IMR-90 (cell line): ENCODE measurements at places on chromosomes 3 and 15. TPM values are rescaled to one million over a fixed set of nuclear protein-coding genes. Genes with fewer than 3 reads are reported as not detected.

Gene TRPM1
- total RNA-seq, result 0.28 TPM in 1 of 2 replicates, not detected in the other

Gene ROPN1
- 0.18 TPM in 1 of 2 replicates, not detected in the other for total RNA-seq

Gene ARF4
- 172 and 290 TPM in 2 replicates for total RNA-seq

Gene CADPS
- not detected in 2 replicates for total RNA-seq

Gene FANCD2OS
- not detected in 2 replicates for total RNA-seq

Gene CPN2
- not detected in 2 replicates for total RNA-seq

- peak; percentile 61 for DNase-seq
Observed at GRCh38 chr15:73650416-73651126, 17.4 kb upstream of the NPTN start.

DNA sequence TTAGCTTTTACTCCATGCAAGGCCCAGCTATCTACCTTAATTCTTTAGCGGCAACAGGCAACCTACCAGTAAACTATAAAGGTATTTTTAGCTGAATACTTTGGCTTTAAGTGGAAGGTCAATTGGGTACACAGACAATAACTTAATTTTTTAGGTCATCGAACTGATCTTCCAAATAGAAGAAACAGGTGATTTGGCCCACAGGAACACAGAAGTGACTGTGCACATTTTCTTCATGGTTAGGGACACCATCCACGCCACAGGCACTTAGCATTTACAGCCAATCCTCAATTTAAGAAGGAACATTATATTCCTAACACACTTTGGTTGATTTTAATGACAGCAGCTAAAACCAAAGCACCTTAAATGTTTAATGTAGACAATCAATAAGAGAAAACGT, 1.9 kb downstream of the ARPP19 start:
- DNase-seq, result no peak

DNA sequence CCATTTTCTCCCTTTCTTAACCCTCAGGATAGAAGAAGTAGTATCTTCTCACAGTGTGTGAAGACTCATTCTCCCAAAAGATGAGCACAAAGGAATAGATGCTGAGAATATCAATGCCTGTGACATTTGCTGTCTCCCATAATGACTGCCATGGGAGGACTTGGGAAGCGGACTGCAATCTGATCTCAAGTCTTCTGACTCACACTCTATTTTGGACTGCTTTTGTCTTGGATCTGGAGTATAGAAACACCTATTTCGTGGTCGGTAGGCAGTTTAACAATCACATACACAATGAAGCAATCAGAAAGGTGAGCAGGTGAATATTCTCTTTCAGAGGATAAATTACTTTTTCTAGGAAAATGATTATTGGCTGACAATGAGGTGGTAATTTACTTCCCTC, 852.0 kb downstream of the FHIT start:
- no peak for DNase-seq

- peak; percentile 21 for DNase-seq
Observed at GRCh38 chr3:107845380-107846278, 245.2 kb downstream of the CD47 start.

DNA sequence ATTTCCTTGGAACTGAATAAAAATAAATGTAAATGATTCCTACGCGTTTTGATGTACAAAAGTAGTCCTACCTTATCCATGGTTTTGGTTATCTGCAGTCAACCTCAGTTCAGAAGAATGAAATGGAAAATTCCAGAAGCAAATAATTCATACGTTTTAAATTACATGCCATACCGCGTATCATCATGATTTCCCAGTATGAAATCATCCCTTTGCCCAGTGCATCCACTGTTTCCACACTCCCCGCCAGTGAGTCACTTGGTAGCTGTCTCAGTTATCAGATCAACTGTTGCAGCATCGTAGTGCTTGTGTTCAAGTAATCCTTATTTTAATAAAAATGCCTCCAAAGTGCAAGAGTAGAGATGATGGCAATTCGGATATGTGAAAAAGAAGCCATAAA, 9.1 kb upstream of the MFSD1 start:
- peak; percentile 95 for DNase-seq

DNA sequence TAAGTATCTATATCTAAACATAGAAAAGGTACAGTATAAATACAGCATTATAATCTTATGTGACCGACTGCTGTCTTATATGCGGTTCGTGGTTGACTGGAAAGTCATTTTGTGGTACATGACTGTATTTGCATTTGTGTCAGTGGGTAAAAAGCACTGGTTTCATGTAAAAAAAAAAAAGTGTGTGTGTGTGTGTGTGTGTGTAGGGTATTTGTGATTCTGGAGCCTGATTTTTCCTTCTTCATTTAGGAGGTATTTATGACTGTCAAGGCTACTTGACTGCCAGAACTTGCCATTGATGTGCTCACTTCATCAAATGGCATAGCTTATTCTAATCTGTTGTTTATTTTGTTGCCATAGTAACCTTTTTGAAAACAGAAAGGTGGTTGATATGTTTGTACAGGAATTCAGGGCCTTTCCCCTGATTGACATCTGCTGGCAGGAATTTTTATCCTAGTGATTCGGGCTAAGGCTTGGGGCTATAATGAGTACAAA, 63.2 kb downstream of the AKAP13 start:
- DNase-seq, result peak; percentile 33

DNA sequence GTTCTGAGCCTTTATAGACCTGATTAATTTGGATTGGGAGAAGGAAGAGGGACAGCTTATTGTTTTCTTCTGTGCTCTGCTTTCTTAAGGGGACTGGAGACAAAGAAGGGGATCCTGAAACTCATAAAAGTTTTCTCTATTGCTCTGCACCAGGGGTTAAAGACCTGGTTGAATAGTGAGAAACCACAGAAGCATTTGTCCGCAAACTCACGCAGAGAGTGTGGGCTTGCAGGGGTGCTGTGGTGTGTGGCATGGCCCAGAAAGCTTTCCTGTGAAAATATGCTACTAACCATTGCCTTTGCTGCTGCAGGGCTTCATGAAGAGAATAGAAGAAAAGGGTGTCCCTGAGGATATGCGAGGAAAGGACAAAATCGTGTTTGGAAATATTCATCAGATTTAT, 73.1 kb upstream of the UMPS start:
- no peak for DNase-seq

DNA sequence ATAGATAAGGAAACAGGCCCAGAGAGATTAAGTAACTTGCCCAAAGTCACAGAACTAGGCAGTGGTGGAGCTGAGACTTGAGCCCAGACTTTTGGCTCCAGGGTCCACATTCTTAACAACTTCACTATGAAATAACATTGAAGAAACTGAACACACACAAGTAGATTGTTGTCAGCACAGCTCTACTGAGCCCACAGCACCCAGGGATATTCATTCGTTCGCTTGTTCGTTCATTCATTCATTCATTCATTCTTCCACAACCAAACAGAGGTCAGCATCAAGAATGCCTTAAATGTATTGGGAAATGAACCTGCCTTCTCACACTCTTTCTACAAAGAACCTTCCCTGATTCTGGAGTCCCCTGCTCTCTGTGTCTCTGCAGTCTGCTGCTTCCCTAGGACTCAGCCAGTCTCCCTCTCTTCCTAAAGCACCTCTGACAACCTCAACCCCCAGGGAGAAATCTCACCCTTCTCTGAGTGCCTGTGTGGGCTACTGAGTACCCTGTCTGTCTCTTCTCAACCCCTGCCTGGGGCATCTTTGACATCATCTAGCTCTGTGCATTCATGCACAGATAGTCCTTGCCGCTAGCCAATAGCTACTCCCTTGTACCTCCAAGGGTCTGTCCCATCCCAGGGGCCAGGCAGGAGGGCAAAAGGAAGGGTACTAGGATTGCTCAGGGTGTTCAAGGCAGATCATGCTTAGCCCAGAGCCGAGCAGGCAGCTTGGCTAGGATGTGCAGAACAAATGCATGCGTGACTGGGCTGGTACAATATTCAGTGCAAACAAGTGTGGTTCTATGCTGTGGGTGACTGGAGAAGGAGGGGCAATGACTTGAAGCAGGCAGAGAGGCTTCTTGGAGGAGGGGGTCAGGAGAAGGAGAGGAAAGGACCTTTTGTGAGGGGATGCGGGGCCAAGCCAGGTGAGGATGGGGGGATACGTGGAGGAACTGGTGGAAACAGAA, 3.4 kb downstream of the LINGO1 start:
- no peak for DNase-seq

DNA sequence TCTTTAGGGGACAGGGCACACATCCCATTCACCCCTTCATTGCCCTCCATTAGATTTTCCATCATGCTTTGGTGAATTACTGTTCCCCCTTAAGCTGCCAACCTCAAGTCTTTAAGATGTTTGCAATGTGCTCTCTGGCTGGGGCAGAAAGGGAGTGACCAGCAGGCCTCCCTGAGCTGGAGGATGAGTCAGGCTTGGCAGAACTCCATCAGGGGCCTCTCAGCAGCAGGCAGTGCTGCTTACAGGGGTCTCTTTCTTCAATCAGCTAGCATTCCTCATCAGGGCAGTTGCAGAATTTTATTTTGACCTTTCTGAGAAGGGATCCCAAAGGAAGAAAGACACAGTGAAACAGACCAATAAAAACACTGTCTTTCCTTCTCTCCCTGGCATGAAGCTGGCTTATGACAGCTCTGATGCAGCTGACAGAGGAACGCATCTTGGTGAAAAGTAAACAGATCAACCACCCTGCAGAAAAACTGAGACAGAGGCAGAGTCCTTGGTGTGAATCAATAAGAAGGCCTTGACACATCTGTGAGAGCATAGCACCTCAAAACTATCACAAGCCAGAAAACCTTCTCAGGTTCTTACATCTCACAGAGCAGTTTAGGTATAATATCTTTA, 88.7 kb upstream of the MRPL3 start:
- DNase-seq, result peak; percentile 36

- no peak for DNase-seq
Observed at GRCh38 chr15:40792394-40792793, 14.5 kb upstream of the ZFYVE19 start.

- DNase-seq, result peak; percentile 6
Observed at GRCh38 chr15:61226361-61227256, 2.5 kb downstream of the RORA start.

GRCh38 chr3:162170581-162170980, 674.0 kb downstream of the OTOL1 start:
- DNase-seq, result peak; percentile 26

GRCh38 chr3:51668756-51669155, 2.3 kb upstream of the TEX264 start:
- peak; percentile 58 for DNase-seq

GRCh38 chr3:170511371-170511770, 74.5 kb downstream of the SLC7A14 start:
- DNase-seq, result no peak

GRCh38 chr3:101519685-101520365, 6.8 kb upstream of the SENP7 start:
- no peak for DNase-seq

DNA sequence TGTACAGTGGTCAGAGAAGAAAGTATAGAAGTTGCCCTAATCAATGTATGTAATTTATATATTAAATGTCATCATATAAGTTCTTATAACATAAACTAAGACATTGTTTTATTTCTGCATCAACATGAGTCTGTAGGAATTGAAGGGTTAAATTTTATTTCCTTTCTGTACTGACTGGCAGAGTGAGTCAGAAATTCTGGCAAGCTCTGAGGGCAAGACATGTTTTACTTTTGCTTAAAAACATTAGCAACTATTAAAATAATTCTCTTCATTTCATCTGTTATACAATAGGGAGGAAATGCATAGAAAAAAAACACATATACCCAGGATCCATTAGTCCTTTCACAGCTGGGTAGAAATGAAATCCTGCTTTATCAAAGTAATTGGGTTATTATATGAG, 171.4 kb upstream of the ALCAM start:
- peak; percentile 65 for DNase-seq

GRCh38 chr15:68594533-68595259, 15.9 kb downstream of the CORO2B start:
- DNase-seq, result peak; percentile 39
